Gastroesophageal sphincter (tissue), 4 donors: ENCODE measurements at places on chromosomes 3 and 15.

DNA sequence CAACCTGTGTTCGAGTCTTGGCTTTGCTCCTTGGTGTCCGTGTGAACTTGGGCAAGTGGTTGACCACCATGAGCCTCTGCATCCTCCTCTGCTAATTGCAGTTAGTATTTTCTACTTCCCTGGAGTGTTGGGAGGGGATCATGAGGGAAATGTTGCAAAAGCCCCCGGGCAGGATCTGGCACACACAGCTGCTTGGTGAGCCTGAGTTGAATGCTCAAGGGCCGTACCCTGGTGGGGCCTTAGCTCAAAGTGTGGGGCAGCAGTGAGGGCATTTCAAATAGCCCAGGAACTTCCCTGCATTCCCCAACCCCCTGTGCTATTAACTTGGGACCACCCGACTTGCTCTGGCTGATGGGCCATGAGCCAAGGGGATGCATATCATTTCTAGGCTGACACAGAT is 94.9 kb upstream of the SLC6A11 start:
- no peak for ATAC-seq

DNA sequence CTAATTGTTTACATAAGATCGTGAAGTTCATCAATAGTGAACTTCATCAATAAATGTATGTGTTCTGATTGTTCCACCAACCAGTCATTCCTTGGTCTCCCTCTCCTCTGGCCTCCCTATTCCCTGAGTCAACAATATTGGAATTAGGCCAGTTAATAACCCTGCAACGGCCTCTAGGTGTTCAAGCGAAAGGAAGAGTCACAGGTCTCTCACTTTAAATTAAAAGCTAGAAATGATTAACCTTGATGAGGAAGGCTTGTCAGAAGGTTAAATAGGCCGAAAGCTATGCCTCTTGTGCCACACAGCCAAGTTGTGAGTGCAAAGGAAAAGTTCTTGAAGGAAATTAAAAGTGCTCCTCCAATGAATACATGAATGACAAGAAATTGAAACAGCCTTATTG is 89.4 kb upstream of the ACKR4 start:
- ATAC-seq = no peak

DNA sequence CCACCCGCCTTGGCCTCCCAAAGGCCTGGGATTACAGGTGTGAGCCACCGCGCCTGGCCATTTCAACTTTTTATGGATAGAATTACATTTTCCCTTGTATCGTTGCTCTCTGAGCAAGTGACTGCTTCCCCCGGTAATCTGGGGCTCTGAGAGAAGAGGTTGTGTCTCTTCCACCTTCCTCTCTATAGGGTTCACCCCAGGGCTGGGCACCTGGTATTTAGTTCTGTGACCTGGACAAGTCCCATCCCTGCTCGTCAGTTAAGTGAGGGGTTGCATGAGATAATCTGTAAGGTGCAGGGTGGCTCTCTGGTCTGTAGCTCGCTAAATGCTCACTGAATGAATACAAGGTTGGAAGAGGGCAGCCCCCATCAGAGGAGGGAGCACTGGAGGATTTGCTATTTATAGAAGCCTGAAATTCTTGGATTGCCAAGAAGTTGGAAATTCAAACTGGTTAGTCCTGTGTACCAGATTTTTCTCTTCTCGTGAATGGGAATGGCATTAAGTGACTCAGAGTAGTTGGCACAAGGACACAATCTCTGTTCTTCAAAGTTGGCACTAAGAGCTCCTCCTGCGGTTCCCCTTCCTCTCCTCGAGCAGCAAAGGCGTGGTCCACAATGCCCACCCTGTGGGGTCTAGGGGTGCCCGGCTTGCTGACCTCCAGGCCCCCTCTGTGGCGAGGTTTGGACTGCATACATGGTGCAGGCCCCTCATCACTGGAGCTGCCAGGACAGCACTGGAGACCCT is 68.1 kb upstream of the DLG1 start:
- ATAC-seq = no peak

DNA sequence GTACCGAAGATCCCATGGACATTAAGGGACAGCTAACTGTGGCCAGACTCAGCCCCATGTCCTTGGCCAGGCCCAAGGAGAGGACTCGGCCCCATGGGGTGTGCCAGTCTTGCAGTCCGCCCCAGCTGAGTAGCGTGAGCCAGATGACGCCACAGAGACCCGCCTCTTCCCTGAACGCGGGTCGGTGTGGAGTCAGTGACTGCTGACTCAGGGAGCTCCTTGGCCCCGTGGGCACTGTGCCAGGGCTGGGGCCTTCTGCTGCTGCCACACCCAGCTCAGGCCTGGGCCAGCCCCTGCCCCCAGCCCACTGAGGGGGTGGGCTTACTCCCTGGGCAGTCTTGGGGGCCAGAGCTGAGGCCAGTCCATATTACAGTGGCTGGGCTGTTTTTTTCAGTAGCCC is 52.8 kb downstream of the PLXNA1 start:
- ATAC-seq = peak; percentile 78

GRCh38 chr15:100713163-100713867 is 110.9 kb downstream of the ASB7 start:
- no peak for ATAC-seq

DNA sequence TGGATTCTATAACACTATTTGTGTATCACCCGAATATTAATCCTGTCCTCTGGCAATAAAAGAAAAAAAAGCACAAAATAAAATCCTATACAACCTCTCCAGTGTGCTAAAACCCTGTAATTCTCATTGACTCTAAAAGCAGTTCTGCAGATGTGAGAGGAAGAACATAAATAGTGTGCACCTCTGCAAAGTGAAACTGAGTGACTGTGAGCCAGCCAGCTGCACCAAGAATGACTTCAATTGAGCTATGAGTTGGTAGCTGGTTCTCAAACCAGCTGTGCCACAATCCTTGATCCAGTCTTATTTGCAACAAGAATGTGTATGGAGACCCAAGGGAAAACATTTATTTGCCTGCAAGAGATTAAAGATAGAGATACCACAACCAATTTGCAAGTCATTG is 31.2 kb upstream of the COL8A1 start:
- ATAC-seq = no peak
